A549 treated with AZD2906 at 1 μM for 4 hours (cell line): ENCODE measurements at places on chromosomes 1 and 21. TPM values are rescaled to one million over a fixed set of nuclear protein-coding genes. Genes with fewer than 3 reads are reported as not detected.

MROH7 gene
- total RNA-seq = 0.02 TPM in 1 of 5 replicates, not detected in the others

KLHDC8A gene
- 0.63 to 1.4 TPM (median 0.78 TPM) in 5 replicates for total RNA-seq

C4BPA gene
- 0.50 to 0.84 TPM (median 0.62 TPM) in 5 replicates for total RNA-seq

LCE6A gene
- total RNA-seq = not detected in 5 replicates

HORMAD1 gene
- 5.8 to 10.7 TPM (median 8.1 TPM) in 5 replicates for total RNA-seq

MROH9 gene
- not detected in 5 replicates for total RNA-seq

CENPF gene
- total RNA-seq = 57.3 to 90.3 TPM (median 65.6 TPM) in 5 replicates

ITLN2 gene
- total RNA-seq = 0.64 to 0.98 TPM (median 0.83 TPM) in 5 replicates

MSH4 gene
- 0.02 TPM in 2 of 5 replicates, not detected in the others for total RNA-seq

RGS13 gene
- not detected in 5 replicates for total RNA-seq

MYCL gene
- 0.82 to 1.6 TPM (median 1.2 TPM) in 5 replicates for total RNA-seq

RPE65 gene
- total RNA-seq = not detected in 5 replicates

TEDDM1 gene
- total RNA-seq = not detected in 5 replicates
